ENCODE measurements at places on chromosomes 3 and 15.

- DNase-seq, result no peak
Observed at GRCh38 chr3:184751204-184752040, 39.6 kb upstream of the MAGEF1 start.

GRCh38 chr3:145902166-145902565 lies 258.8 kb downstream of the PLOD2 start:
- no peak for DNase-seq

DNA sequence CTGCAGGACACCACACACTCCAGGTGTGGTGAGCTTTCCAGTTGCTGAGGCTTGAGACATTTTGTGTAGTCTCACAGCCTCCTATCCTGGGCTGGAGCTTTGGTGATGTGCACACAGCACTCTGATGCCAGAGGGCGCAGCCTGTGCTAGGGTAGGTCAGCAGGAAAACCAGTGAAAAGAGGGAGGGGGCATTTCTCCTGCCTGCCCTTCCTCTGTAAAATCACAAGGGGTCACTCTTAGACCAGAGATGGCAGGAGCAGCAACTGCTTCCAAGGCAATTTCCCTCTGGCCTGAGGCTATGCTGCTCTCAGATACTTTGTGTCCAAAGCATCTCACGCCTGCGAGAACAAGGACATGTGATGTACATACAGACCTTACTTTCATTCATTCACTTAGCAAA lies 16.5 kb upstream of the MUSTN1 start:
- no peak for DNase-seq

DNA sequence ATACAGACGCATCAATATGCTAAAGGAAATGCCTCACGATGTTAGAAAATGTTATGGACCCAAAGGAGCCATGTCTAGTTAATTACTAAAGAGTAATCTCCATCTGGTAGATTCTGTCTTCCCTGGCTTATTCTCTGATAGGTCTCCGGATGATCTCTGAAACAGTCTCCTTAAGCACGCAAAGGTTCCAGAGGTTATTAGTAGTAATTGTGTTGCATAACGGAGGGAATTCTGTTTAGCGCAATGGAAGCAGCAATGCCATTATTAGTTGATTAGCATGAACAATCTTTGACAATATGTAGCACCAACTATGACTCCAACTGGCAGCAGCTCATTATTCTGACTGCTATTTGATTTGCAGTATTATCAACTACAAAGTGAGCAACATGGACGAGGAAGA lies 952.5 kb upstream of the SEMA6D start:
- no peak for DNase-seq

- DNase-seq, result no peak
Observed at GRCh38 chr3:171222995-171223394, 196.5 kb upstream of the SLC2A2 start.

DNA sequence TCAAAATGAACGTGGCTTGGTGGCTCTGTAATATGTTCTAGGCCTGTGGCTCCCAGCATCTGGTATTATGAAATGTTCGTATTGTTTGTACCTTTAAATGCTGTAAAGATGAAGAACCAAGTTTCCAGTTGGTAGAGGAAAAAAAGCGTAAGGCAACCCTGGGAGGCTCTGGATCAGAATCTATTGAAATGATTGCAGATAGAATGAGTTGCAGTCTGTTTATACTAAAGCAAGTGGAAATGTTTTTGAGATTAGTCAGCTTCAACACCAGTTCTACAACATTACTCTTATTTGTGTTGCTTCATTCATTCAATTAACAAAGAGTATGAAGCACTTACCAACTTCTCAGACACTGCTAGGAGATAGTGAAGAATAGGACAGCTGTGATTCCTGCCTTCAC lies 5.3 kb downstream of the ARL6IP5 start:
- no peak for DNase-seq

- no peak for DNase-seq
Observed at GRCh38 chr15:92833106-92833433, 67.1 kb upstream of the CHD2 start.

- no peak for DNase-seq
Observed at GRCh38 chr15:42367041-42367440, 7.7 kb downstream of the CAPN3 start.

DNA sequence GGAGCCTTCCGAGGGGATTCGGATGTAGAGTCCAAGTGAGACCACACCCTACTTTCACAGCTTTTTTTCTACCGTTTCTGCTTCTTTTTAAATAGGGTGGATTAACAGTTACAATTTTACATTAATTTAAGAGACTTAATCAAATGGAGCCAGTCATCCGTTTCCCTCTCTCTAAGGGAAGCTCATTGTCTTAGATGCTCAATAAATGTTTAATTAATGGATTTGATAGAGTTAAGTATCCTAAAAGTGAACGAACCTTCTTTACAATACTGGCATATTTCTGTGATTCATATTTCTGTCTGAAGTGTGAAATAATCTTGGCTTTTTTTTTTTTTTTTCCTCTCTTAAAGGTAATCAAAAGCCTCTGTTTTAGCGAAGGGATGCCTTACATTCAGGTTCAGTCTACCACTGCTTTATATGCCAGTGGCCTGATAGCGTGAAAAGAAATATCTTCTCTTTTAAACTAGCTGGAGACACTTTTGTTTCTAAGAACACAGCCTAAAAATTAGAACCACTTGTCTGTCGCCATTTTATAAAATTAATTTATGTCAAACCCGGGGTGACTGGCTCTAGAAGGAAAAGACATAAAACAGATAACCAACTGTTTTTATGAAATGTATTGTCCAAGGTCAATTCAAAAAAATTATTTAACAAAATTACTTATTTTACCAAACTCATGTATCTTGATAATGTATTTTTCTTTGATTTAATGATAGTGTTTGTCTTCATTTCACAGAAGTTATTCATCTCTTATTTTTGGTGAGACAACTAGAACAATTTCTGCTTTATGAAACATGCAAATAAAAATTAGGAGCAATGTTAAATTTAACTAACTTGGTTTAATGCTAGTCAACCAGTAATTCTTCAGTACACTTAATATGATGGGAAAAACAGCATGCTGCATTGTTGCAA lies 2.5 kb upstream of the CTNNB1 start:
- no peak for DNase-seq

DNA sequence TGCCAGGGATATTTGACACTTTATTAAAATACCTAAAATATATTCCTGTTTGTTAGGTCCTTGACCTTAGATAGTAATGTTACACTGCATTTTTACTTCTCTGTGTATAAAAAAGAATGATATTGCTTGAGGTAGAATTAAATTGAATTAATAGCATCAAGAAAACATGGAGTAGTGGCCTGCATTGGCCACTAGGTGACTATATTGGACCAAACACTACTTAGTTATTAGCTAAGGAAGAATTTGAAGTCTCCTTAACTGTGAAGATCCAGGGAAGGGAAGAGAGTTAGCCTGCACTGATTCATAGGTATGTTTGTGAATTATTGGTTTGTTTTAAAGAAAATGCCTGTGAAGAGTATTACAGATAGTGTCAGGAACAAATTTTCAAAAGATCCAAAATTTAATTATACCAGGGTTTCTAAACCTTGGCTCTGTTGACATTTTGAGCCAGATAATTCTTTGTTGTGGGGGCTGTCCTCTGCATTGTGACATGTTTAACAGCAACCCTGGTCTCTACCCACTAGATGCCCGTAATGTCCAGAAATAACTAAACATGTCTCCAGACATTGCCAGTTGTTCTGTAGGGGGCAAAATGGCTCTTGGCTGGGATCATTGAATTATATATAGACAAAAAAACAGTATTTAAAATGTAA lies 103.6 kb upstream of the THSD4 start:
- DNase-seq, result no peak

DNA sequence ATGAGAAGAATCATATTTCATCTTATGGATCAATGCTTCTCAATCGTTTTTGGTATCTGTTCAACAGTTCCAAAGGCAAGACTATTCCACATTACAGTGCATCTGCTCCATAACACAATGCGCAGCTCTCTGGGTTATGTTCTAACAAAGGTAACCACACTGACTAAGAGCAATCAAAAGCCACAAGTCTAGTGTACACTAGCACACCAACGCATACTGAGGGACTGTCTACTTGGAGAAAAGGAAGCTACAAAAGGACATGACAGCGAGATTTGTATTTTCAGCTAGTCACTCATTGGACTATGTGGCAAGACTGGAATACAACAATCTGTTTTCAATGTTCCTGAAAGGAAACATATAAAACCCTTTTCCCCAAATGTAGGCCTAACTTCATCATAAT lies 35.8 kb downstream of the SETD2 start:
- DNase-seq, result no peak

GRCh38 chr3:21464746-21465145 lies 286.3 kb downstream of the ZNF385D start:
- no peak for DNase-seq

- no peak for DNase-seq
Observed at GRCh38 chr15:51172193-51172592, 77.5 kb upstream of the TNFAIP8L3 start.

DNA sequence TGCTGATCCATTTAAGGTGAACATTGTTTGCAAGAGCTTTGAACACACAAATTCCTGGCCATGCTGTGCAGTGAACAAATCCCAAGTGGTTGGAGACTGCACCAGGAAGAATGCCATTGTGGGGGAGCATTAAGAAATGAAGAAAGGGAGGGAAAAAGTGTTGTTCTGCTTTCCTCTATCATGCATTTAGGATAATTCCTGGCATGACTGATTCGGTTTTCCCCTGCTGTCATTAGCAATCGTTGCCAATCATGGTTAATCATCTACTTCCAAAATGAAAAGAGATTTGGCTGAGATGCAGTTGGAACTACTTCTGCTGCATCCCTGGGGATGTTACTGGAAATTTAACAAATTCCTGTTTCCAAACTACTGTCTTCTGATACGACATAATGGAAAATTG lies 73.7 kb upstream of the ZPLD1 start:
- no peak for DNase-seq

GRCh38 chr3:144497452-144497851 lies 525.8 kb downstream of the DIPK2A start:
- DNase-seq, result no peak

GRCh38 chr3:193974191-193974652 lies 161.7 kb upstream of the HES1 start:
- DNase-seq, result no peak

GRCh38 chr3:193660698-193661411 lies 67.8 kb downstream of the OPA1 start:
- DNase-seq, result no peak

- no peak for DNase-seq
Observed at GRCh38 chr3:69004138-69004537, 9.3 kb downstream of the EOGT start.

DNA sequence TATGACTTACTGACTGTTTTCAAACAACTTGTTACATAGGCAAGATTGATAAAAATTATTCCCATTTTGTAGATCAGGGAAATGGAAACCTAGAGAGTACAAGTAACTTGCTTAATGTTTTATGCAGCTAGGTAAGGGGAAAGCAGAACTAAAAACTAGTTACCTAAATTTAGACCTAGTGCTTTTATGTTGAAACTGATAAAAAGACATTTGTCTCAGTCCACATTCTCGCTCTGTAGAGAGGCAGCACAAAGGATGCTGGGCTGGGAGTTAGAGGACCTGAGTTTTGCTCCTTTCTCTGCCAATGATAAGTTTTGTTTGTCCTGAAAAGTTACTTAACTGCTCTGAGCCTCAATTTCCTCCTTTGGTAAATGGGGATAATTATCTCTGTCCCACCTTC lies 17.4 kb downstream of the TIMP4 start:
- DNase-seq, result no peak

- DNase-seq, result no peak
Observed at GRCh38 chr3:31436830-31437229, 95.9 kb upstream of the STT3B start.

DNA sequence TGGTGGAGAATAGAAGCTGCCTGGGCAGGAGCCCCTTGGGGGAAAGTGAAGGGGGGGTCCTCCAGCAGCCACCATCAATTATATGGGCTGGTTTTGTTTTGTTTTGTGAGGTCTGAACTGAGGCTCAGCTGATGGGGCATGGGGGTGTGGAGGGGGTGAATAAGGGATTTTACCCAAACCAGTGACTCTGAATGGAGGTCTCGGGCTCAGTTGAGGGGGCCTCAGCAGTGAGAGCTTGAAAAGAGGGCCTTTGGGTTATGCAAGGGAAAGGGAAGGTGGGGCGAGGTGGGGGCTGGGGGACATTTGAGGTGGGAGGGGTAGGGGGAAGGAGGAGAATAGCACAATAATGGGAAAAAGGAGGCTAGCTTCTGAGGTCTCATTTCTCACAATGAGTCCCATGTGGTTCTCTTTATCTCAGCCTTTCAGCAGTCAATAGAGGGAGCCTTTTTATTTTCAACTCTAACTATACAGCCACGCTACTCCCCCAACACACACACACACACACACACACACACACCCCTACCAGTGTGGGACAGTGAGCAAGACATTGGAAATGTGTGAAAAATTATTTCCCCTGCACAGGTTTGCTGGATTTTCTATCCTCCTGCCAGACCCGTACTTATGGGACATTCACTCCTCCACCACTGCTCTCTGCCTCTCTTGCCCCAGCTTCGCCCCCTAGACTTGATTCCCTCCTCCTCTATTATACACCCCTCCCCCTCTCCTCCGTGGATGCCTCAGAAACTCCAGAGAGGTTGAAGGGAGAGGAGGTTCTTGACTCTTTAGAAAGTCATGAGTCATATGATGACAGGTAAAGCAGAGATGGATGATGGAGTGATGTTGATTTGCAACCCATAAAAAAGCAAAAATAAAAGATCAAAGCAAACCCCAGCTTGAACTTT lies 96.0 kb downstream of the GTPBP8 start:
- no peak for DNase-seq

DNA sequence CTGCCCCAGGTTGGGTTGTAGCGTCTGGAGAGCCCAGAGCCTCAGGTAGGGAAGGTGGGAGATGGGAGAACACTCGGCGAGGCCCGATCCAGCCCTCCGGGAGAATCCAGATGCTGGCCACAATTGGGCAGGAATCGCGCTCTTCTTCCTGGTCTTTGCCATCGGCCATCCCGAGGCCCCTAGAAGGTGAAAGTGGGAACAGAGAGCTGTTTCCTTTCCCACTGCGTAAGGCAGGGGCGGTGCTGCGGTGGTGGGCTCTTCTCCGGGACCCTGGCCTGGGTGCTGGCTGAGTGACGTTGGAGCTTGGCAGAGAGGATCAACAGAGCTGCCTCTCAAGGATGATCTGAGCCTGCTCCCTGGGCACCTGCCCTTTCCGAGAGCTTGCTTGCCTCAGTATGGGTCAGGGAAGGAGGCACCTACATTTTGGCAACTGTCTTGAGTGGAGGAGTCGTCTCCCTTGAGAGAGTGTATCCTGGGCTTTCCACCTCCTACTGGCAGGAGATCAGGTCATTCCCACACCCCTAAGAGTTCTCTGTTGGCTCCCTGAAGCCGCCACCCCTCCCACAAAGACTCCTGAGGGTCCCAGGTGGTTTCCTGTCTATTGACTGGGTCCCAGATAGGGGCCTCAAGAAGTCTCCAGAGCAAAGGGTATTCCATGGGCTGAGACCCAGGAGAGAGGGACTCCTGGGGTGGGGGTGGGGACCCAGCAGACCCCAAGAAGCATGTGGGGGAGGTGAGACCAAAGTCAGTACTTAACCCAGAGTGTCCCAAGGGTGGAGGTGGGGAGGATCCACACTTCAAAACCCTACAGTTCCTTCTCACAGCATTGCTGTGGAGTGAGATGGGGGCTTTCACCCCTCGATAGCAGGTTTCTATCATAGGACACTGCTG lies 1.6 kb downstream of the C15orf39 start:
- no peak for DNase-seq

All from T follicular helper cell (primary cell).